ENCODE measurements at places on chromosomes 2 and 18.
A peak's percentile ranks its signal among the peaks of the same experiment; 100 is the strongest.

GRCh38 chr2:98698896-98699295 is 32.0 kb downstream of the MGAT4A start:
- DNase-seq = no peak

GRCh38 chr18:7598167-7599047 is 31.3 kb downstream of the PTPRM start:
- DNase-seq = no peak

GRCh38 chr18:58947136-58947732 is 82.6 kb downstream of the ZNF532 start:
- no peak for DNase-seq

DNA sequence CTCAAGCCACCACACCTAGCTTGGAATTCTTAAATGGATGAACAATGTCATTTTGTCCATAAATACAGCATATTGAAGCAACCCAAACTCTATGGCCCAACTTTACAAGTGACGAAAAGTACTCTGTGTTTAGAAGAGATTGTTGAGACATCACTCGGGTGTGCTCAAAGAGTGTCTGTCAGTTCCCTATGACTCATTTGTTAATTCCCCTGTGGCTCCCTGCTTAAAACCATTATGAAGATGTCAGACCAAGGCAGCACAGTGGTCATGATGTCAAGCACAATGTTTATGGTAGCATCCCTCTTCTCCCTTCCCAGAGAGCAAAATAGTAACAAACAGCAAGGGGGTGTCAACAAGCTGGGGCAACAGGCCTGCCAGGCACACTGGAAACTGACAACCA is 3.0 kb downstream of the LYG1 start:
- DNase-seq = peak; percentile 3

- DNase-seq = peak; percentile 45
Measured at GRCh38 chr2:118202707-118203303, 114.5 kb downstream of the INSIG2 start.

DNA sequence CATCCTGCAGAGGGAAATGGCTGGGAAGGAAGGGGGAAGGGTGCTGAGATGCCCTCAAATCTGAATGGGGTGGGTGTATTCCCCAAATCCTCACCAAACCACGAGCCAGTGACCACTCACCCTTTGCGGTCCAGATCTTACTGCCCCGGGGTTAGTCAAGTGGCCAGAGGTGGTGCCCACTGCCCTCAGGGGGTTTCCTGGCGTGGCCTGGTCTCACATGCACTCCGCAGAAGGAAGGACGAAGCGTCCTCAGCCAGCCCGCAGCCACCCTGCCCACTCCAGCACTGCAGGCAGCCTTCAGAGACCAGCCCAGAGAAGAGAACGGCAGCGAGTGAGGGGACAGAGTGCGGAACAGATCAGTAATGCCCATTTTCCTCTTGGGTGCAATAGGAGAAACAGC is 50.4 kb downstream of the IL1RL2 start:
- DNase-seq = no peak

DNA sequence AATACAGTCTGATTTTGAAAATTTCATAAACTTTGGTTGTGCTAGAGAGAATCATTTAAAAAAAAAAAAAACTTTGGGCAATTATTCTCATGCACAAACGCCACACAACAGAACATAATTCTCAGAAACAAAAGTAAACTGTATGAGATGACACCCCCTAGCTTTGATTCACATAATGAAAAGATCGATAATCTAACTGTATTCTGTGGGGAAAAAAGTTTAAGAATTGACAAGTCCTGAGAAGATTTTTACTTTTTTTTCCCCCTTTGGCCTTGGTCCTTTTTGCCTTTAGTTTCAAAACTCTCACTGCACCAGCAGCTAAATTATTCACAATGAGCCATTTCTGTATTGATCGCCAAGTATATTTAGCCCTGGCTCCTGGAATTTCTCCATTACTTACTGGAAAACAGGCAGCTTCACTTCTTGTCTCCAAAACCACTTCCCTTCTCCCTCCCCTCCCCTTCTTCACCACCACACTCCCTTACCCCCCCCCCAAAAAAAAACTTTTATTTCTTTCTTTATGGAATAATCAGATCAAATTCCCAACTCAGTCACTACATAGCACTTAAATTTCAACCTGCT is 2.0 kb downstream of the IKZF2 start:
- DNase-seq = no peak

DNA sequence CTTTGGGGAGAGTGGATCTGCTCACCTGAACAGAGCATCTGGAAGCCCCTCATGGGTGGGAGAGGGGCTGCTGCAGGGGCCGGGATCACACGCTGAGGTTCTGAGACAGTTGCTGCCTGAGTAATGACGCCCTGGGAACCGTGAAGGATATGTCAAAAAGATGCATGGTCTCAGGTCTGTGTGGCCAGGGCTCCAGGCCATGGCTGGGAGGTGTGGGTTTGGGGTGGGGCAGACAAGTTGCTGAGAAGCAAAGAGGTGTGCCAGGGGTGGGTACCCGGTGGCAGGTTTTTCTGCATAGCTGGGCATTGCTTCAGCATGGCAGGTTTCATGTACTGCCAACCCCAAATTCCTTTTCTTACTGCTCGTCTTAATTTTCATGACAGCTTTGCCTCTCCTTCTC is 133.5 kb downstream of the RPIA start:
- DNase-seq = no peak

DNA sequence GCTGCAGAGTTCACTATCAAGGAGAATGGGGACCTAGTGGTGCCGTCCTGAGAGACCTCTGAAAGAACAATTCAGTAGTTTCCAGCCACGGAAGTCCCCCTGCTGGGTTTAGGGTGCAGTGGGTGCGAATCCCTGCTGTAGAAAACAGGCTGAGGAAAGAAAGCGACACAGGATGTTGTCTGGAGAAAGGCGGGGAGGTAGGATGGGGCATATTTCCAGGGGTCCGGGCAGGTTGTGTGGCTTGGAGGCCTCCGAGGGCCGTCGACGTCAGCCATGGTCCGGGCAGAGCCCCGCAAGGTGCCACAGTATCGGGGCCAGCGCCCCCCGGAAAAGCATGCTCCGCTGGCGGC is 807 bp upstream of the CREB1 start:
- DNase-seq = peak; percentile 49

DNA sequence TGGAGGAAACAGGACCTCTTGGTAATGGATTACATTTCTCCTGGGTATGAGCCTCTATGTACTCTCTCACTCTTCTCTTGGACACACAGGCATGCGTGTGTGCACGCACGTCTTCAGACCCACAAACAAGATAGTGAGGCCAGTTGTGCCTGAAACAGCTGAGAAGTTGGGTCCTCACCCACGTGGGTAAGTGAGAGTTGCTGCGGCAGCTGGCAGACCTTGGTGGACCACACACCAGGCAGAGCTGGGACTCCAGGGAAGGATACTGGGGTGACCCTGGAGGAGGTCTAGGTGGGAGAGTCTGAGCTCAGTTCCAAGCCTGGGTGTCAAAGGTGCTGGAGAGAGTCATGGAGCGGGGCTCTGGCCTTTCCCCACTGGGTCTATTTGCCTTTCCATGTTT is 194.3 kb downstream of the HAUS1 start:
- no peak for DNase-seq

DNA sequence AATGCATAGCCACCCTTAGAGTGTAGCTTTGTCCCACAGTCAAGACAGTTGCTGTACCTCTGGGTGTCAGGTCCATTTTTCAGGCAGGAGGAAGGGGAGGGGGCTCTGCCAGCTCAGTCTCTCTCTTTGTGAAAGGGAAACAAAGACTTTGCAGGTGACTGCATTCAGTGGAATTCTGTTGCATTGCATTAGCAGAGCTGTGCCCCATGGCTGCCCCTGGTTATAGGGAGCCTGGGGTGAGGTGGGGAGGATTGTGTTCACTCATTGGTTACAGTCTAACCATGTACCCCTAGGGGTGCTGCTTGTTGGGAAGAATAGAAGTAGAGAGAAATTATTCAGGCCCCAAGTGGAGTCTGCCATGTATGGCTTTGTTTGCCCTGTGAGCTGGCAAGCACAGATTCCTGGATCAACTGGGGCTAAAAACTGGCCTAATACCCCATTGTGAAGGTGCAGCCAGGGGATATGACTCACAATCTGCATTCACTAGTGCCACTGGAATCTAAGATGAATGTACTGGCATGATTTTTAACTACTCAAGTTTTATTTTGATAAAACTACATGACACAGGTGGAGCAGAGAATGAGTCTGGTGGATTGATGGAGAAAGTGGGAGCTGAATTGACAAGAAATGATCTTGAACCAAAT is 118.4 kb downstream of the SH3BP4 start:
- DNase-seq = no peak

DNA sequence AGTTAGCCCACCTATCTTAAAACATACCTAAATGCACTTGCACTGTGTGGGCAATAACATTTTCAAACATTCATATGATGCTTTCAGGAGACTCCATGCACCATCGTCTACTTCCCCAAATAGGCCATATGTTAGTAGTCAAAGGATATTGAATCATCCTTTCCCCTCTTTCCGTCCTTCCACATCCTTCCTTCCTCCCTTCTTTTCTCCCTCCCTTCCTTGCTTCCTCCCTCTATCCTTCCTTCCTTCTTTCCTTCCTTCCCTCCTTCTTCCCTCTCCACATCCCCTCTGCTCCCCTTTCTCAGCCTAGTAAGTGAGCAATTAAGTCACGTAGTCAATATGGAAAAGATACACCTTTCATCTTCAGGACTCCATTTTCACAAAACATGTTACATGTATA is 73.8 kb downstream of the ZEB2 start:
- DNase-seq = no peak

DNA sequence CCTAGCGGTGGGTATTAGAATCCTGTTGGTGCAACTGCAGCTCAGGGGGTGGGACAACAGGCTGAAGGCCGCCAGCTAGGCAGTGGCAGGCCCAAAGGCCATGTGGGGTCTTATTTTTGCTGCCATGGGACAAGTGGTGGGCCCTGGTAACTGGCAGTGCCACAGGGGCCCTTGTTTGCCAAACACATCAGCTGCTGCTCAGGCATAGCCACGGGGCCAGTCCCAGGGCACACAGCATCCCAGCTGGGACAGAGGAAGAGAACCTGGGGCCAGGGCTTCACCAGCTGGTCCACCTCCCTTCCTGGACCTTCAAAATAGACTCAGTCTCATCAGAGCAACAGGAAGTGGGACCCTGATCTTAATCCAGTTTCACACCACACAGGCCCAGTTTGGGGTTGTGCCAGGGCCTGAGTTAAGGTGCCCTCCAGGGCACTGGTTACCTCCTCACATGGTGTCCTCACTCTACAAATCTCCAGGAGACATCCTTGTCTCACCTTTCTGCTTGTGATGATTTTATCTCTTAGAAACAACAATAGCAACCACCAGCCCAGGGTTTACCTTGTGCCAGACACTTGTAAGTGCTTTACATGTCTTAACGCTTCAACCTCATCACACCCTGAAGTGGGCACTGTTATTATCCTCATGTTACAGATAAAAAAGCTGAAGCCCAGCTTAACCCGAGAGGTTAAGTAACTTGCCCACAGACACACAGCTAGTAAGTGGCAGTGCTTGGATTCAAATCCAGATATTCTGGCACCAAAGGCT is 98.5 kb downstream of the GYPC start:
- no peak for DNase-seq

DNA sequence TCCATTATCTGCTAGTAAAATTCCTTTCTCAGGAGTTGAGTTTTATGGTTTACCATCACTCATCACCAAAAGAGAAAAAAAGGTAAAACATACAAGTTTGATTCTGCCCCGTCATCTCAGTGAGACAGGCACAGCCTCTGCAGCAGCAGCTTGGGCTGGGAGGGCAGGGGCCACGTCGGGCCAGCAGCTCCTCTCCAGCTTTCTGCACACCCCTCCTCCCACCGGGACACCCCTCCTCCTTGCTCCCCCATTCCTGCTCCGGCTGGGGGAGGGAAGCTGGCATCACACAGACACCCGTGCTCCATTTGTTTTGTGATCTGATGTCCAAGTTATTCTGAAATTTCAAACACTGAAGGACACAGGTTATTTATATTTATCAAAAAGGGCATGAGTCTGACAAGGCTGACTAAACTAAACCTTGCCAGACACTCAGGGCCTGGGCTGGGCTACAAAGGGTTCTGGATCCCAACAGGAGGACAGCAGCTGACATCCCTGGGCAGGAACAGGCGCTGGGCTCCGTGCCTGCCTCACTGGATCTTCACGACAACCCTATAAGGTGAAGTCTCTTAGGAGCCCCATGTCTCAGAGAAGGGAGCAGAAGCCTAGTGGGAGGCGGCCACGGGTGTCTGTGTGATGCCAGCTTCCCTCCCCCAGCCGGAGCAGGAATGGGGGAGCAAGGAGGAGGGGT is 71.4 kb downstream of the HDAC4 start:
- no peak for DNase-seq

GRCh38 chr2:67669766-67670165 is 272.6 kb downstream of the ETAA1 start:
- DNase-seq = no peak

DNA sequence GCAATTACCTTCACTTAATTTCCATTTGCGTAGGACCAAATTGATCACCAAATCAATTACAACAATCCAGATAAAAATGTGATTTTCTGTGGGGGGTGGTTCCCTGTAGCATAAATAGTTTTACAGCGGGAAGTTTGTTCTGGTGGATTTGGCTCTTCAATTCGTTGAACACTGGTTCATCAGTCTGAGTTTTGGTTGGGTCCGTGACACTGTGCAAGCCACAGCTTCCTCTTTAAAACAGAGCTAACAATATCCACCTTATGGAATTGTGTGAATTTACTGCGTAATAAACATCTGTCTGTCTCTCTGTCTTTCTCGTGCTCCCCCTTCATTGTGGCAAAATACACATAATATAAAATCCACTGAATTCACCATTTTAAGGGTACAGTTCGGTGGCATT is 310.8 kb downstream of the TGIF1 start:
- no peak for DNase-seq

GRCh38 chr2:55419233-55419678 is 400 bp downstream of the CCDC88A start:
- peak; percentile 52 for DNase-seq

DNA sequence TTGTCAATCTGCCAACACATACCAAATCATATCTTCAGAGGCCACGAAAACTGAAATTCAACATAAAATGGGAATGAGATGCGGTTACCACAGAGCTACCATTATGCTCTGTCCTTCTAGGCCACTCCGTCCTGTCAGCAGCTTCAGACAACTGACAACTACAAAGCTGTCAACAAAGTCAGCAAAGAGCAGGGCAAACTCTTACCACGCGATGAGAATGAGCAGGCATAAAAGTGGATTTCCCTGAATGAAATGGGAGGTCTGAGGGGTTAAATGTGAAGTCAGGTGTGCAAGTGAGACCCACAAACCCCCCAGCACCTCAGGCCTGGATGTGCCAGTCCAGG is 130.1 kb downstream of the LNPK start:
- DNase-seq = no peak
